NCI-H1417 treated with DMSO at 0.1 percent for 48 hours (cell line): ENCODE measurements at places on chromosomes 6 and 20.

- no peak for DNase-seq
Observed at GRCh38 chr20:51442602-51443001, 99.9 kb downstream of the NFATC2 start.

DNA sequence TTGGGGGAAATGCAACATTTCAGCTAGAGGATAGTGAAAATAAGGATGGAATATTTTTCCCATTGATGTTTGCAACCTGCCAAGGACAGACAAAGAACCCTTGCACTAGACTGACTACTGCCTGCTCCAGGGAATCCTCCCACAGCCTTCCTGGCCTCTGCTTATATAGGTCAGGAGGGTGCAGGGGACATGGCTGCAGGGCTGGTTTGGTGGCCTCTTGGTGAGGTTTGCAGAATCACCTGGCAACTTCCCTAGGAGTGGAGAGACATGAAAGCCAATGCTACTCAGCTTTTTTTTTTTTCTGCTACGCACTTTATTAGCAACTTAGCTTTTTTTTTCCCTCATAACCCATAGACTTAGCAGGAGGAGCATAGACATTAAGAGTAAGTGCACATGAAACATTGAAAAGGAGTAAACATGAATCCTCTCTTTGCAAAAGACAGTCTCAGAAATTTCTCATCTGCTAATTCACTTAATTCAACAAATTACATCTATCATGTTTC is 39.8 kb upstream of the CDYL start:
- DNase-seq: no peak

DNA sequence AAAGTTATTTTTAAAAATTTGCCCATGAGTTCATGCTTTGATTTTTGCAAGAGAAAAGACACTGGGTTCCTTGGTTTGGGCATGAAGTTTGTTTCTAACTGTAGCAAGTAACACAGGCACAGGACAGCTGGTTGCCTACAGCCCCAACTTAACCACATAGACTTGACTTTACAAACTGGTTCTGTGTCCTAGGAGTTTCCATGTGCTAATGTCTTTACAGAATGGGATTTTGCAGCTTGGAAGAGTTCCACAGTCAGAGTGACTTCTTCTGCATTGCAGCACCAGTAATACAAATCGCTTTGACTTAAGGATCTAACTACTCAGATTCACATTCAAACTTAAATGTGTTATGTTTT is 44.3 kb downstream of the OR2B2 start:
- DNase-seq: no peak

GRCh38 chr6:148274809-148275208 is 67.8 kb upstream of the SASH1 start:
- DNase-seq: no peak

DNA sequence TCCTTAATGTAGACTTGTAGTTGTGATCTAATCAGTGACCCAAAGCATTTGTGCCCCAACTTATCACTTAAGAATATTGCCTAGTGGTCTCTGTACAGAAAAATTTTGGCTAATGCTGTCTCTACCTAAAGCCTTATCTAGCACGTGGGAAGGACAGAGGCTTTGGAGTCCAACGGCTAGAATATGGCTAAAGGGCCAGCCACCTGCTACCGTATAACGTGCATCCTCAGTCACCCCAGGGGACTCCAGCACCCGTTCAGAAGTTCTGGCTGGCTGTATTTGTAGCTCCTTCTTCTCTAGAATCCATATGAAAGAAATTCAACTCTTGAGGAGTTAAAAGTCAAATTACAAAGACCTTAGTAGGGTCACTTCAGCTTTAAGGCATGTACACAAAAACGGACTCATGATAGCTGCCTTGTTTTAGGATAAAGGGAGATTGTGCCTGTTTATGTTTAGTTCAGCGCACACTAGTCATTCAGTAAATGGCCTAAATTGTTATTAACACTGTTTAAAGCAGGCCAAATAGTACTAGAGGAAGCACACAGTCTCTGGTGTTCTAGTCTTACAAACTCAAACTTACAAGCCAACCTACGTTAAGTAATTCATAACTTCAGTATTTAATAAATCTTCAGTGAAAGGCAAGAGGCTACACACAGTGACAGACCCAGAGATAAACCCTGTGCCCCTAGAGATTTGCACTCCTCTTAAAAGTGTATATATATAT is 407.5 kb upstream of the PLCB4 start:
- DNase-seq: no peak

- DNase-seq: no peak
Observed at GRCh38 chr6:133407320-133408100, 166.4 kb downstream of the EYA4 start.

DNA sequence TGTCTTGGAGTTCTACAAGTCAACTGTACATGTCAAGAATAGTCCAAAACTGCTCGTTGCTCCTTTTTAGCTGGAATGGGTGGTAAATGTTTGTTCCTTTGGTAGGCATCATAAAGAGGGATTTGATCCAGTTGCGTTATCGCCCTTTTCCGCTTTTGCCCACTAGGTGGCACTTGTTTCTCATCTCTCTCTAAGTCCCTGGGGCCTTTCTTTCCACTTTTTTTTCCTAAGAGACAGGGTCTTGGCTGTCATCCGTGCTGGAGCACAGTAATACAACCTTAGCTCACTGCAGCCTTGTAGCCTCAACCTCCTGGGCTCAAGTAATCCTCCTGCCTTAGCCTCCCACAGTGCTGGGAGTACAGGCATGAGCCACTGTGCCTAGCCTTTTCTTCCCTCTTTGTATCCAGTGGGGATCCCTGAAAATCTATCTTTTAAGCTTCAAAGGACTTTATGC is 20.7 kb downstream of the GTPBP2 start:
- peak; percentile 17 for DNase-seq

GRCh38 chr20:3937618-3938017 is 48.4 kb downstream of the PANK2 start:
- DNase-seq: no peak

- no peak for DNase-seq
Observed at GRCh38 chr6:19356692-19357091, 480.5 kb upstream of the ID4 start.

DNA sequence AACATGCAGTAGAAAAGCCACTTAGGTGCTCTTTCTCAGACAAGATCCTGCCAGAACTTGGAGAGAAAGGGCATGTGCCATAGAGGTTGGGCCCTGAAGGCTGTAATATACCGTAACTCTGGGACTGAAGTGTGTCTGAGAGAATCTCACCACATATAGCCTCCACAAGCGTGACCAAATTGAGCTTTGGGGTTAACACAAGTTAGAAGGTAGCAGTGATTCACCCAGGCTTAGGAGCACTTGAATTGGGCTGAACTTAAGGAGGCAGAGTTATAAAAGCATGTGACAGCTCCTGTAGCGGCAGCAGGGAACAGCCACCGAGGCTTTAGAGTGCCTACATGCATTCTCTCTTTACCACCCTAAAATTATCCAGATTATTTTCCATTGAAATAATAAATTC is 361.6 kb downstream of the PHF3 start:
- DNase-seq: no peak

GRCh38 chr20:62662422-62662821 is 20.1 kb downstream of the SLCO4A1 start:
- DNase-seq: no peak

GRCh38 chr6:31887173-31888007 is 8.6 kb upstream of the SLC44A4 start:
- no peak for DNase-seq

DNA sequence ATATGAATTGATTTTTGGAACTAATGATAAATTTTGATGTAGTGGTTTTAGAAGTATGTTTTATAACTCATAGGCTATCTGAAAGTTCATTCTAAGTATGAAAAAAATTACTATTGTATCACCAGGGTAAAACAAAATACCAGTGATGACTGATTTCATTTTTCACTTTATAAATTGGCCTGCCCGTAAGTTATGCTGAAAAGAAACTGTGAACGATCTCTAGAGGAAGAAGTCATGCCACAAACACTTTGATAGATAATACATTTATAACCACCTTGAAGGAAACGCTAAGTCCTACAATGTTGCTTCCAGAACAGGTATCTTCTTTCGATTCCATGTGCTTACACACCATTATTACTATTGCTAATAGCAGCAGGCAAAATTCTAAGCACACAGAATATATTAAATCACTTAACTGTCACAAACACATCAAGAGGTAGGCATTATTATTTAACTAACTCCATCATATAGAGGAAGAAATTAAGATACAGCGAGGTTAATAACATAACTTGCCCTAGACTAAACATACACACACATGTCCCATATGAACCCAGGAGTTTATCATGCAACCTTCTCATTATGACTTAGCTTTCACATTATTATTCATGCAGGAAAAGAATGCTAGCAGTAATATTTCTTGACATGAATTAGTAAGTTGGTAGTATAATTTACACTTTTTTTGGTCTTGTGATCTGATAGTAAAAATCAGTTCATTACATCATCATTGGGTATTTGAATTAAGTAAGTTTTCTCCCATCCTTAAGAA is 44.7 kb downstream of the RGS17 start:
- DNase-seq: no peak

- DNase-seq: no peak
Observed at GRCh38 chr6:112372226-112372806, 25.2 kb downstream of the RFPL4B start.

- DNase-seq: no peak
Observed at GRCh38 chr6:116411284-116411623, 40.5 kb downstream of the DSE start.

GRCh38 chr6:151481786-151482185 is 12.0 kb upstream of the CCDC170 start:
- no peak for DNase-seq

DNA sequence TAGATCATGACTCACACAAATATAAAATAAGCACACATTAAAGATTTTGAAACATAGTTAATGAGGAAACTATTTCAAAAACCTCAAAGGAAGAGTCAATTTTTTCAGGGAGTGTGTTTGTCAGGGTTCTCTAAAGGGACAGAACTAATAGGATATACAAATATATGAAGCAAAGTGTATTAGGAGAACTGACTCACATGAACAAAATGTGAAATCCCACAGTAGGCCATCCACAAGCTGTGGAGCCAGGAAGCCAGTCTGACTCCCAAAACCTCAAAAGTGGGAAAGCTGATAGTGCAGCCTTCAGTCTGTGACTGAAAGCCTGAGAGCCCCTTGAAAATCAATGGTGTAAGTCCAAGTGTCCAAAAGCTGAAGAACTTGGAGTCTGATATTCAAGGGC is 898.0 kb upstream of the EYS start:
- DNase-seq: no peak

GRCh38 chr20:57893366-57893999 is 183.7 kb upstream of the PMEPA1 start:
- DNase-seq: no peak

DNA sequence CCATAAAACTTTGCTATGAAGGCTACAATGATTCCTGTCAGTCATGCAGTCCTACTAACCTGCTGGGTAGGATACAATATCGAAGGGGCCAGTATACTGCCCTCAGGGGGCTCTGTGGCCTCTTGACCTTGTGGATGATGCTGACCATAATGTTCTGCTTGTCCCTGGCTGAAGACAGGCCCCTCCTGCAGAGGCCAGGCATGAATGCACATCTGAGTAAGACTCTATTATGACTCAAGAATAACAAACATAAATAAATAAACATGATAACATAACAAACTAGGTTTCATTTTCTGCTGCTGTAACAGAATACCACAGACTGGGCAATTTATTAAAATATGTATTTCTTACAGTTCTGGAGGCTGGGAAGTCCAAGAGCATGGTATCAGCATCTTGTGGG is 44.0 kb upstream of the POU5F1 start:
- DNase-seq: no peak

DNA sequence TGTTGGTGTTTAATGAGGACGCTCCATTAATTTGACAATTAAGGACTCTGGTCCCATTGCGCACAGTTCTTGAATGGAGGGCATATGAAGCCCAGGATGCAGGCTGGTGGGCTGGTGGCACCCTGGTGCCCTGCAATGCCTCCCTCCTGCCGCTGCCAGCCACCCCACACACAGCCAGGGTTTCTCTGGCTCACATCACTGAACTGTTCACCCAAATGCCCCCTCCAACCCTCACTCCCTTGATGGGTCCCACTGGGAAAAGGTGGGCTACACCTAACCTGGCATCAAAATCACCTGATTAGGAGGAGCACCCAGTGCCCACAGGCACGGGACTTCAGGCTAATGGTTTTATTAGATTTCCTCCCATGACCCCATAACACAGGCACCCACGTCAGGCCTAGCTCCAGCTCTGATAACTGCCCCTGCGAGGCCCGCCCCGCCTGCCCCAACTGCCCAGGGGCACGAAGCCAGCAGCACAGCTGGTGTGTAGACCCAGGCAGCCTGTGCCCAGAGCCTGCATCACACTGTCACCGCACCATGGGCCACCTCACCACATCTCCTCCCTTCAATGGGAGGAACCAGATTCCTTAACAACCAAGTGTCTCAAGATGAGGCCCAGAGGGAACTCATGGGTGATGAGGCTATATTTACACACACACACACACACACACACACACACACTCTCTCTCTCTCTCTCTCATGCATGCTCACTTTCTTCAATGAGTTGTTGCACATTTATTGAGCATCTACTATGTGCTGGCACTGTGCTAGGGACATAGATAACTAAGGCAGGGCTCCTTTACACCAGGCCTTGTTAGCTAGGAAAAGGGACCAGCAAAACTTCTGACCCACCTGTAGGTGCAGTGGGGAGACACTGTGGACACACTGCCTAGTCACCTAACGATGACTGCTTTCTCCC is 107.3 kb downstream of the NOL4L start:
- no peak for DNase-seq

GRCh38 chr20:58722877-58723627 is 30.5 kb downstream of the NPEPL1 start:
- DNase-seq: no peak

GRCh38 chr6:84766799-84767525 is 2.6 kb upstream of the TBX18 start:
- no peak for DNase-seq

GRCh38 chr6:156534594-156534993 is 242.6 kb upstream of the ARID1B start:
- no peak for DNase-seq

GRCh38 chr20:12098421-12098820 is 180.7 kb downstream of the BTBD3 start:
- DNase-seq: no peak

GRCh38 chr6:3316331-3316730 is 57.6 kb downstream of the PSMG4 start:
- no peak for DNase-seq

DNA sequence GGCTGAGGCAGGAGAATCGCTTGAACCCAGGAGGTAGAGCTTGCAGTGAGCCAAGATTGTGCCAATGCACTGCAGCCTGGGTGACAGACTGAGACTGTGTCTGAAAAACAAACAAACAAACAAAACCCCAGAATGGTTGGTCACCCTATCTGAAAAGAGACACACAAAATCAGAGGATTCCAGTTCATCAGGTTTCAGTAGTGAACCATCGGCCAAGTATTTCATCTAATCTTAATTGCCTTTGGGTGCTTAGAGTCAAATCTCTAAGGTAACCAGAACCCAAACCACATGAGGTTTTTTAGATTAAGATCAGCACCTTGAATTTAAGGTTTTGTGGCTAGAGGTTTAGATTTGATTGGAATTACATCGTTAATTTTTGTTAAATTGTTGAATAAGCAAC is 8.3 kb upstream of the ZBTB2 start:
- no peak for DNase-seq
